ENCODE measurements at places on chromosomes 12 and 14.
A peak's percentile ranks its signal among the peaks of the same experiment; 100 is the strongest.

GRCh38 chr12:76916170-76916540 is 37.3 kb upstream of the CSRP2 start:
- H3K36me3 ChIP-seq: no peaks in the 10 kb centered on the region
- H3K4me3 ChIP-seq: peak overlapping the region; percentile 33
- no peaks in the 10 kb centered on the region for H3K27me3 ChIP-seq
- DNase-seq: no peak
- H3K27ac ChIP-seq: no peak overlapping the region

DNA sequence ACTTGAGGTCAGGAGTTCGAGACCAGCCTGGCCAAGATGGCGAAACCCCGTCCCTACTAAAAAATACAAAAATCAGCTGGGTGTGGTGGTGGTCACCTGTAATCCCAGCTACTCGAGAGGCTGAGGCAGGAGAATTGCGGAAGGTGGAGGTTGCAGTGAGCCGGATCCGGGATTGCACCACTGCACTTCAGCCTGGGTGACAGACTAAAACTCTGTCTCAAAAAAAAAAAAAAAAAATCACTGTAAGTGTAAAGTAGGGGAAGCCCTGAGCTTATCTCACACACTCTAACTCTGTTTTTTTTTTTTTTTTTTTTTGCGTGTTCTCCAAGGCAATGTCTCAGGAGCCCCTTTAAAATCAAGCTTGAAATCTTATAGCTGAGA is 421 bp upstream of the RBMS2 start:
- peak overlapping the region; percentile 80 for H3K4me3 ChIP-seq
- peaks cover 56% of the 10 kb centered on the region for H3K4me1 ChIP-seq
- no peaks in the 10 kb centered on the region for H3K36me3 ChIP-seq
- no peaks in the 10 kb centered on the region for H3K27me3 ChIP-seq
- H3K27ac ChIP-seq: peak overlapping the region; percentile 68
- DNase-seq: peak; percentile 45

GRCh38 chr14:33949411-33949893 is 1.4 kb downstream of the EGLN3 start:
- DNase-seq: no peak
- H3K27me3 ChIP-seq: peaks cover 59% of the 10 kb centered on the region
- no peak overlapping the region for H3K27ac ChIP-seq
- H3K4me1 ChIP-seq: no peaks in the 10 kb centered on the region
- no peak overlapping the region for H3K4me3 ChIP-seq

GRCh38 chr14:68168460-68169109 is 349.0 kb downstream of the RAD51B start:
- no peak overlapping the region for H3K4me3 ChIP-seq
- H3K27me3 ChIP-seq: no peaks in the 10 kb centered on the region
- no peak for DNase-seq
- peaks cover 11% of the 10 kb centered on the region for H3K4me1 ChIP-seq

DNA sequence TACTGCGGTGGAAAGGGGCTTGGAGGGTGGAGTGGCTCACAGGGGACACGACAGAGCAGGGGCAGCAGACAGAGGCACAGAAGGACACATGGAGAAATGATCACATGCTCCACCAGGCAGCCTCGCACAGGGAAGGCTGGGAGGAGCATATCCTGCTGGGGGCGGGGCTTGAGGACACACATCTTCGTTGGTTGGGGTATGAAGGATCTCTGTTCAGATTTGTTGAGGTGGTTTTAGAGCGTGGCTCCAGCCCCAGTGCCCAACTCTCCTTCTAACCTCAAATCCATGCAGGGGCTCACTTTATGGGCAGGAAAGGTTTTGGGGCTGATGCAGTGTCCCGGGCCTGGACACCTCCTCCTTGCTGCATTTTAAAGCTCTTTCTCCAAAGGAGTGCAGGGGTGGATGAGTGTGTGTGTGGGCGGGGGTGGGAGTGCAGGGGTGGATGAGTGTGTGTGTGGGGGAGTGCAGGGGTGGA is 733 bp upstream of the P3H3 start:
- 0 out of 2 replicates have a peak, but pooled peaks cover 4% of the 10 kb centered on the region for H3K36me3 ChIP-seq
- peak overlapping the region; percentile 46 for H3K4me3 ChIP-seq

DNA sequence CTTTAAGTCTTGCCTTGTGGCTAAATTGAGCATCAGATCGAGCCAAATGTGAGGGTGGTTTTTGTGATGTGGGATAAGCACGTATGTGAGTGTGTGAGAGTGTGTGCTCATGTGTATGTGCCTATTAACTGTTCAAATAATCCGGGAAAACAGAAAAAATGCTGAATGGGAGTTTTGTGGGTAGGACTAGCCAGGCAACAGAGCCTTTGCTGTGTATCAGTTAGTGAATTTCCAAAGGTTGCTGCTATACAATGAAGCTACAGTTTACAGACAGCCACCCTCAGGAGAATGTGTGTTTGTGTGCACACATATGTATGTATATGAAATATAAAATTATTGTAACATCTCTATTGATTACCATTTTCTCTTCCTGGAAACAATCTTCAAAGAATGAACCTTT is 154.0 kb downstream of the SOX5 start:
- H3K4me3 ChIP-seq: no peak overlapping the region
- DNase-seq: no peak
- H3K27me3 ChIP-seq: no peaks in the 10 kb centered on the region
- no peaks in the 10 kb centered on the region for H3K36me3 ChIP-seq

DNA sequence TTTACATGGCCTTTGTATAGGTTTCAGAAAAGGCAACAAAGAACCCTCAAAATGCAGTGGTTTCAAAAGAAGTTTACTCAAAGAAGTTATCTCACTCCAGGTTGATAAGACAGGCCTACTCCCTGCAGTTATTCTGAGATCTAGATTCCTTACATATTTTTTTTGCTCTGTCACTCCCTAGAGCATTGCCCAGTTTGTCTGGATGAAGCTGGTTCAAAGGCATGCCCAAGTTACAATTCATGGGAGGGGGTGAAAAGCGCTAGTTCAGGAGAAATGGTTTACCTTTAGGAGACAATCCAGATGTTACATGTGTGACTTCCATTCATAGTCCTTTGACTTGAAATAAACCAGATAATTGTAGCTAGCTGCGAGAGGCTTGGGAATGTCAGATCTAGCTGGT is 115.0 kb downstream of the TPH2 start:
- no peak for DNase-seq
- no peaks in the 10 kb centered on the region for H3K27me3 ChIP-seq
- H3K36me3 ChIP-seq: no peaks in the 10 kb centered on the region
- no peaks in the 10 kb centered on the region for H3K4me1 ChIP-seq
- no peak overlapping the region for H3K4me3 ChIP-seq

DNA sequence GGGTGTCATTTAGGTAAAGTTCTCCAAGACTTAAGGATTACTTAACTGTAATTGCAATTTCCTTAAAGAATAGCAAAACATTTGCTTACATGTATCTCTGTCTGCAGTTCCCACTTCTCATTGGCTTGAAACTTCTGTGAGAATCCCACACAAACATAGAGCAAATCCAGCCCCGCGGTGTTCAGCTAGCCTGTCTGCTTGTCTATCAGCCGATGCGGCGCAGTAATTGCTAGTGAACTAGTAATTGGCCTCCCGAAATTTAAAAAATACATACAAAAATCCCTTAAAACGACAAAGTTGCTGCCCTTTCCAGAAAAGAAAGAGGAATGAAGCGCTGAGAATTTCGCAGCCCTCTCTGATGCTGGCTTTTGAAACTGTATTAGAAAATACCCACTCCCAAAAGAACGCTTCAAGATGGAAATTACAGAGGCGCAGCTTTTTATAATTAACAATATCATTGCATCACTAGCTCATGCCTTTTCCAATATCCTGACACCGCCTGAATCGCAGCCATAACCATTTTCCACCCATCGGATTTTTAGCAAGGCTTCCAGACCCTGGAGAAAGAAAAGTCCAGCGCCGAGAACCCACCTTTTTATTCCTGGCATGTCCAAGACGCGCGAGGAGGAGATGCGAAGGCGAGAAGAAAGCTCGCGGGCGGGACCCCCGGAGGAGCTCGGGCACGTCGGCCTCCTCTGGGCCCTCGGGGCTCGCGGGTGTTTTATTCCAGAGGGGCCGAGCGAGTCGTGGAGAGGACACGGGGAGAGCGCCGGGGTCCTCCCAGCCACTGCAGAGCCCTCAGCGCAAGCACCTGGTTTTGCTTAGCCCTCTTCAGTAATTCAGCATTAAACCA is 646 bp downstream of the FBLN5 start:
- peak; percentile 76 for DNase-seq
- peak overlapping the region; percentile 93 for H3K4me3 ChIP-seq
- H3K27me3 ChIP-seq: no peaks in the 10 kb centered on the region
- no peaks in the 10 kb centered on the region for H3K36me3 ChIP-seq
- peaks cover 19% of the 10 kb centered on the region for H3K4me1 ChIP-seq

DNA sequence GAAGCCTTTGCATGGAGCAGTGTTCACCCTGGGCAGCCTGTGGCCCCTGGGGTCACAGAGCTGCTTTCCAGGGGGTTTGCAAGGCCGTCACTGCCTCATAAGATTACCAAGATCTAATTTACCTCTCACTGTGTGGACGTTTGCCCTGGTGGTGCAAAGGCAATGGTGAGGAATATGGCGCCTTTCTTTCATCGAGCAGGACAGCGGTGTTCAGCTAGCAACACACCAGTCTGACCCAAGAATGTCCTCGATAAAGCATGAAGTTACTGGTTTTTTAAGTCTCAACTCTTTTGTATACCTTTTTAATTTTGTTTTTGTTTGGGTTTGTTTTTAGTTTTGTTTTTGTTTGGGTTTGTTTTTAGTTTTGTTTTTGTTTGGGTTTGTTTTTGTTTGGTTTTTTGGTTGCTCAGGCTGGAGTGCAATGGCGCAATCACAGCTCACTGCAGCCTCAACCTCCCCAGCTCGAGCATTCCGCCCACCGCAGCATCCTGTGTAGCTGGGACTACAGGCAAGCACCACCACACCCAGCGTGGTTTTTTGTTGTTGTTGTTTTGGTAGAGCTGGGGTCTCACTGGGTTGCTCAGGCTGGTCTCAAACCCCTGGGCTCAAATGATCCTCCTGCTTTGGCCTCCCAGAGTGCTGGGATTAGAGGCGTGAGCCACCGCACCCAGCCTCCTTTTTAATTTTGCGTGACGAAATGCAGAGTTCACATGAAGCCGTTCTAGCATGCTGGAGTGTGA is 57.9 kb downstream of the PPP2R5C start:
- no peak overlapping the region for H3K4me3 ChIP-seq
- peaks cover 20% of the 10 kb centered on the region for H3K4me1 ChIP-seq
- no peak for DNase-seq
- H3K27ac ChIP-seq: no peak overlapping the region
- no peaks in the 10 kb centered on the region for H3K27me3 ChIP-seq

DNA sequence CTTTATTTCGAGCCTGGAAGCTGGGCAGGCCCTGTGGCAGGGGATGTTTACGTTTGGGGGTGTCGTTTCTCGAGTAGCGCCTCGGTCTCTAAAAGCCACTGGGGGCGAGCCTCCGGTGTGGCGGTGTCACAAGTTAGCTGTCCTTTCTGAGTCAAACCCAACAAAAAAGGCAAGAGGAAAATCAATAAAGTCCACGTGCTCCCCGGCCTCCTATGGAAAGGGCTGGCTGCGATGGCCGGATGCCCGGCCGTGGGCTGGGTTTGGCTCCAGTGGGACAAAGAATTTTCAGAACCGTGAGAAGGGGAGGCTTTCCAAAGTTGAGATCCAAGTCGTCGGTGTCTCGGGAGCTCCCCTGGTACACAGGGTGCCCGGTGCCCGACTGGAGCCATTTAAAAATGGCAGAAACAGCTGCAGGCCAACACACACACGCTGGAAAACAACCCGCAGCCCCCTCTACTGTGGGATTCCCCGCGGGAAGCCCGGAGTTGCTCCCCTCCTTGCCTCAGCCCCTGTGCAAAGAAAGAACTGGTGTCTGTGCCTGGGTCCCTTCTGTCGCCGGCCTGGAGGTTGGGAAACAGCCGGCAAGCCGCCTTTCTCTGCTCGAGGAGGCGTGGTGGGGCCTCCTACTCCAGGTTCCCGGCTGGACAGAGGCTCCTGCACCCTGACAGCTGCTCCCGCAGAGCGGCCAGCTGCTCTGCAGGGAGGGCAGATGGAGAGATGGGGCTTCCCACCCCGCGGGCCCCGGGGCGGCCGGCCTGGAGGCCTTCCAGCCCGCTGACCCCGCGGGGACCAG is 1.9 kb downstream of the BCL7A start:
- peak; percentile 87 for DNase-seq
- peaks cover 4% of the 10 kb centered on the region for H3K27me3 ChIP-seq
- no peaks in the 10 kb centered on the region for H3K36me3 ChIP-seq

- H3K4me3 ChIP-seq: no peak overlapping the region
- H3K36me3 ChIP-seq: no peaks in the 10 kb centered on the region
- no peaks in the 10 kb centered on the region for H3K4me1 ChIP-seq
- no peak overlapping the region for H3K27ac ChIP-seq
- no peak for DNase-seq
- H3K27me3 ChIP-seq: no peaks in the 10 kb centered on the region
Measured at GRCh38 chr12:129258781-129259318, 405.6 kb downstream of the GLT1D1 start.

DNA sequence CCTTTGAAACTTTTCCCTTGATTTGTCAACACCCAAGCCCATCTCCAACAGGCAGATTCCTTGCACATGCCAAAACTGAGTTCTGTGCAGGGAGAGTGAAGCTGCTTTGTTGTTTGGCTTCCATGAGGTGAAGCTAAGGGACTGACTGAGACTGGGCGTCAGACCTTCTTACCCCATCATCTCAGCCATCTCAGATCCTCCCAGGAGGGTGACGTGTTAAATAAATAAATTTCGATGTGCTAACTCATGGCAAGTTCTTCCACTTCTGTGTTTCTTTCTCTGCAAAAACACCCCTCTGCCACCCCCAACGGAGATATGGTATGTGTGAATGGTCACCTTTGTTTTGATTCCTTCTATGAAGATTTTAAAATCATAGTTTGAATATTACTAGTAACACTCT is 17.8 kb downstream of the UTP20 start:
- peaks cover 22% of the 10 kb centered on the region for H3K36me3 ChIP-seq
- peaks cover 19% of the 10 kb centered on the region for H3K4me1 ChIP-seq
- DNase-seq: no peak
- no peaks in the 10 kb centered on the region for H3K27me3 ChIP-seq
- H3K4me3 ChIP-seq: no peak overlapping the region

- peak overlapping the region; percentile 10 for H3K4me3 ChIP-seq
- H3K4me1 ChIP-seq: peaks cover 36% of the 10 kb centered on the region
- DNase-seq: peak; percentile 12
- H3K27ac ChIP-seq: peak overlapping the region; percentile 87
- no peaks in the 10 kb centered on the region for H3K27me3 ChIP-seq
Measured at GRCh38 chr12:68239309-68239982, 13.8 kb upstream of the IL26 start.
